ENCODE measurements at places on chromosomes 1 and 21. TPM values are rescaled to one million over a fixed set of nuclear protein-coding genes. Genes with fewer than 3 reads are reported as not detected.

The TFAP2E gene
- under 0.01 TPM for total RNA-seq

The RGS1 gene
- not detected for total RNA-seq

DNA sequence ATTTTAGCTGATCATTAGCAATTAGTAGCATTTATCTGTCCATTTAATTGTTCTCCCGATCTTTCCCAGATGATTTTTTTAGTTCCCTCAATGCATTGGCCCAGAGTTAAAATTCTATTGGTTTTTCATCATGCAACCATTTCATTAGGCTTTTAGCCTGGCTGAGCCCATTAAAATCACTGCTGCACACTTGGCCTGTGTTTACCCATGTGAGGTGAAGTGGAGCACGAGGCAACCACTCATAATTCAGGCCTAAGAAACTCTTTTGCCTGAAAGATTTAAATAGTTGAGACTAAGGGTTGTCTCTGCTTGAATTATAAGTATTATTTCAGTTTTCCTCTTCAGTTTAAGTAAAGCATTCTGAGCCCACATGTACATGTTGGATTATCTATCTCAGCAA lies 889.0 kb upstream of the ADGRL4 start:
- DNase-seq = no peak

DNA sequence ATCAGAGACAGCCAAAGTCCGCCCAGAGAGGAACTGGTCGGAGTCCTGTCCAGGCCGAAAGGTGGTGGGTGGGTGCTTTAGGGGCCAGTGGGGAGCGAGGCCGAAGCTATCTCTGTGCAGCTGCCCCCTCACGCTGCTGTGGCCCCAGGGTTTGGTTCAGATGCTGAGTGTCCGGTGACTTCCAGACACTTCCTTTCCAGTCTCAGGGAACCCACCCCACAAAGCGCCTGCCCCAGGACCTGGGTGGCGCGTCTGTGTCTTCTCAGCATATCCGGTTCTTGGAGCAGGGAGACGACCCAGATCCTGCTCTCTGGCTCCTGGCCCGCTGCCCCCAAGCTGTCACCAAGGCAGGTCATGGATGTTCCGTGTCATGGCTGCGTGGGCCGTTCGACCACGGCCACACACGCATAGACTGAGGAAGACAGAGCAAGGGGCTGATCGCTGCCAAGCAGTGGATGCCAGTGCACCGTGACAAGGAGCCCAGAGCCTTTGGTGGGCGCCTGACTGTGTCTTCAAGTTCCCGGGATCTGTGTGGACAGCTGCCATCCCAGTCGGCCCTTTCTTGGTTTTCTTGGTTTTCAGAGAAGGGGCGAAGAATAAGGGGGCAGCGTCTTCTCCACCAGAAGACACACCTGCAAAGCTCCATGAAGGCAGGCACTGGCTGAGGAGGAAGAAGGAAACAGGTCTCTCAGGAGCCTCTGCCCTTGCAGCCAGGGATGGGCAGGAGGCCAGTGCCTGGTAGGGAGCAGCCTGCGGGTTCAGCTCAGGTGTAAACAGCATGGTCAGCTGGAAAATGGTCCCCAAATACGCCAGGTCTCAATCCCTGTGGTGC lies 22.9 kb upstream of the COL18A1 start:
- DNase-seq = no peak

The KIAA0319L gene
- total RNA-seq = 49.8 TPM

- peak; percentile 82 for DNase-seq
Measured at GRCh38 chr1:14522926-14523241, 75.6 kb upstream of the KAZN start.

- no peak for DNase-seq
Measured at GRCh38 chr1:147719029-147719698, 41.2 kb downstream of the GJA5 start.

DNA sequence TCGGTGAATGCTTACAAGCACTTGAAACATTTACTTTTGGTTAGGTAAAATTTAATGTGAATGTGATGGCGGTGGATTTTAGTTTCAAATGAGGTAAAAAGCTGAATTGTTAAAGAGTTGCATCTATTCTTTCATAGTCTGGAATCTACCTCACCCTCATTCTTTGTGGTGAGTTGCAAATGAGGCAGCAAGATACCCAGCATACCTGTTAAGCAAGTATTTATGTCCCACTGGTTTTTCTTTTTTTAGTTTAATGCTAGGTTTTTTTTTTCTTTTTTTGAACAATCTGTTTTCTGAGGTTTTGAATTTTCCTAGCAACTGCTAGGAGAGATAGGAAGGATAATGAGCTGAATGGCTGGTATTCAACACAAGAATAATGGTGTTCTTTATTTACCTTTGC lies 127.9 kb upstream of the CACYBP start:
- no peak for DNase-seq

DNA sequence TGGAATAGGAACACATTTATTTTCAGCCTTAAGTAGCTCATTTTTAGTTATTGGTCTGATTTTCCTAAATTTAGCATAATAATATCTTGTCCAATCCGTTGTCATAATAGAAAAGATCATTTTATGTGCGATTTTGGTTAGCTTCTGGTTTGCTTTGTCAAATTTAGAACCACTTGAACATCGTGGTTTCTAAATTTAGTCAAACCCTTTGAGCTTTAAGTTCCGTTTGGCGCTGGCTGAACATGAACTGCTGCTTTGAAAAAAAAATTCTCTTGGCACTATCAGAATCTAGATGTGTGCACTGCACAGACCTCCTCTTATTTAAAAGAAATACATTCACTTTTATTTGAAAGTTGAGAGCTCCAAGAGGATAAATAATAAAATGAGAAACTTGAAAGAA lies 370.6 kb downstream of the PTPRC start:
- no peak for DNase-seq

DNA sequence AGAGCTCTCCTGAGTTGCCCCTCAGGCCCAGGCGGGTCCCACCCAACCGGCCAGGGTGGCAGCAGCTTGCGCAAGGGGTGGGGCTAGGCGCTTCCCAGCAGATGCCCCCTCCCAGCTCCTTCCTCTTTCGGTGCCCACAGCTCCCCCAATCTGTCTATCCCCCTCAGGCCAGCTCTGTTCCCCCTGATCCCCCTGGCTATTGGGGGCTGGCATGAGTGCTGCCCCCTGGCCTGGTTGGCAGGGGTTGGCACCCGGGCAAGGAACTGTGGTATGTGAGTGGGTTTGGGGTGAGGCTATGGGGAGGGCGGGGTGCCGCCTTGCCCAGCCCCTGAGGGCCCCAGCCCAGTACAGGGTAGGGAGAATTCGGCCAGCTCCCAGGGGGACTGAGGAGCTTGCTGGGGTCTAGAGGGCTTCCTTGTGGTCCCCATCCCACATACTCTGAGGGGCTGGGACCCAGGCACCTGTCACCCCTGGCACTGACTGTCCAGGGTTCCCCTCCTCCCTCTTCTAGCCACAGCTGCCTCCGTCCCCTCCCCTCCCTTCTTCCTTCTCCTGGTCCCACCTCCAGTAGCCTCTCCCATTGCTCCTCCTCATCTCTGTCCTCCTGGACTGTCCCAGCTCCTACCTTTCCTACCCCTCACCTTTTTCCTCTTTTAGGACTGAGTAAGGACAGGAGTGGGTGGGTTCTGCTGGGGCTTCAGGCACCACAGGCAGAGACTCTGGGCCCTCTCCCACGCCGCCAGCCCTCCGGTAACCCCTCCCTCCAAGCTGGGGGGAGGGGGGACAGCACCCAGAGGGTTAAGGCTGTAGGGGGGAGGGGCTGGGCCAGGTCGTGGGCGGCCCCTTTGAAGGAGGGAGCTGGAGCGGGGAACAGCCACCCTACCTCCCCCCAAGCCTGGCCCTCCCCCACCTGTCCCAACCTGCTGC lies 5.7 kb downstream of the ZBTB7B start:
- no peak for DNase-seq

DNA sequence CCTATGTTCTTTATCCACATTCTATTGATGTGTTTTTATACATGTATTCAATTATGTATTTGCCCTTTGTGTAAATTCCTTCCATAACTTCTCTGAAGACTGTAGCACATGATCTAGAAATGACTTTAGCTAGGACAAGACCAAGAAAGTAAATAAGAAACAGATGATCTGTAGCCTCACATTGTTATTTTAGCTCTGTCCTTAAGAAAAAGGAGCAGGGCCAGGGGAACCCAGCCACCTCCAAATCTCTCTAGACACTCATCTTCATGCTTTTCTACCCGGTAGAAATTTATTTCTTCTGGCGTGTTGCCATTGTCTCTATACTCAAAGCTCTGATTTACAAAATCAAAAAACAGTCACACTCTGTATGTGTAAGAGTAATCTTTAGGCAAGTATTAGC lies 27.1 kb downstream of the CDC7 start:
- no peak for DNase-seq

- peak; percentile 36 for DNase-seq
Measured at GRCh38 chr1:201119206-201120197, 7.3 kb upstream of the CACNA1S start.

The FCMR gene
- not detected for total RNA-seq

The KDF1 gene
- not detected for total RNA-seq

- DNase-seq = peak; percentile 77
Measured at GRCh38 chr1:179369751-179370341, 4.1 kb downstream of the AXDND1 start.

The LCE1D gene
- total RNA-seq = not detected

GRCh38 chr21:22468893-22469292 lies 1470.7 kb downstream of the NCAM2 start:
- no peak for DNase-seq

- no peak for DNase-seq
Measured at GRCh38 chr1:215681041-215681440, 113.9 kb downstream of the KCTD3 start.

- no peak for DNase-seq
Measured at GRCh38 chr1:18641005-18641941, 10.6 kb downstream of the PAX7 start.

The AKR1A1 gene
- total RNA-seq = 122 TPM

The TTC39A gene
- 0.72 TPM for total RNA-seq

GRCh38 chr1:4024811-4025210 lies 124.7 kb upstream of the C1orf174 start:
- no peak for DNase-seq

The RGS16 gene
- 0.28 TPM for total RNA-seq

The COL8A2 gene
- total RNA-seq = 0.54 TPM

The TRAF3IP3 gene
- total RNA-seq = not detected

DNA sequence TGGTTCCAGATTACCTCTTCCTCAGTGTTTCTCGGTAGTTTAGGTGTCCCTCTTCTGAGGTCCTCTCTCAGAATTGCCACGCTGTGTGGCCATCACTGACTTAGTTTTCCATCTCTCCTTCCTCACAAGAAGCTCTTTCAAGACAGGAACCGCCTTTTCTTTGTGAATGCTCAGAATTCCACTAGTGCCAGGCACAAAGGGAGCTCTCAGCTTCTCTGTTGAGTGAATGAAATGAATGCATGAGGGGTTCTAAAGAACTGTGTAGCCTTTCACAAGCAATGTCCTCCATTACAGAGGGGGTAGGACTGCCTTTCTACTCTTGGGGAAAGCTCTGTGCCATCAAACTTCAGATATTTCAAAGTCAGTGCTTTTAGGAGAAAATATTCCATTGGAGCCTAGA lies 546.8 kb downstream of the RWDD3 start:
- DNase-seq = no peak

The FAAH gene
- not detected for total RNA-seq

DNA sequence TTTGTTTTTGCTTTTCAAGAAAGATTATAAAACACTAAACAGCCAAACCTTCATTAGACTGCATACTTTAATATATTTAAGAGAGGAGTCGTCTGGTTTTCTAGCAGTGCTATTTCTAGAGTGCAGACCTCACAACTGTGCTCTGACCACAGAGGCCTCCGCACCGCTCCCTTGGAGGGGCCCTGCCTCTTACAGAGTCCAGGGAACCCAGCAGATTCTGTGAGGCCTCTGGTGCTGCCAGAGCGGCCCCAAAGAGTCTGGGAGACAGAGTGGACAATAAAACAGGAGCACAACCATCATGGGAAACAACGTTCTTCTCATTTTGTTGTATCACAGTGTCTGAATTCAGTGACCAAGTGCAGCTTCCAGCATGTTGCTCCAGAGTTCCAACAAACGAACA lies 5.8 kb downstream of the ATP5PO start:
- DNase-seq = no peak

GRCh38 chr1:94105957-94106529 lies 14.9 kb downstream of the ABCA4 start:
- DNase-seq = peak; percentile 46

The ERICH3 gene
- not detected for total RNA-seq

DNA sequence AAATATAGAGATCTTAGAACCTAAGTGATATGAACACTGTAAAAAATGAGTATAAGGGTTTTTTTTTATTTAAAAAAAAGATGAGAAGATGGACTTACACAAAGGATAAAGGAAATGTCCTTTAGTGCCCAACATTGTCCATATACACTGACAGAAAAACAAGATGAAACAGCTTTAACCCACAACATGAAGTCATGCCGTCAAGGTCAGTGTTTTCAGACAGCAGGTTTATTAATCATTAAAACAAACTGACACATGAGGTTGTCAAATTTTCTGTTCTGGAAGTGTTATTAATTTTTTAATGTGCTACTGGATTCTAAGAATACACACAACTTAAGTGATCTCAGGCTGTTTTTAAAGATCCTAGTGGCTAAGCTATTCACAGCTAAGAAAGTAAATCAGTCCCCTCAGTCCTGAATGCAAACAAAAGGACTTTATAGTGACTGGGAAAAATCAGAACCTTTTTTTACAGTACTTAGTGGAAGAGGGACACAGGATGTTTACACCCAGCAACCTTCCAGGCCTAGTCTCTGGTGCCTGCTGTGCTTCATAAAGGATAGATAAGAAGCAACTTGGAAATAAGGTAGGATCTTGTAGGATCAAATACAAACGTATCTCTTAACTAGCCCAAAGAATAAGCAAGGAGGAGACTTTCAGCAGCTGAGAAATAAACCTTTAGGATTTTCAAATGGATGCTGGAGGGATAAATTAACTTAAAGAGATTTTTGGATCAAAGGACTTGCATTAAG lies 21.9 kb upstream of the PKN2 start:
- DNase-seq = no peak

The ZNF648 gene
- total RNA-seq = not detected

The RUNX3 gene
- total RNA-seq = not detected

DNA sequence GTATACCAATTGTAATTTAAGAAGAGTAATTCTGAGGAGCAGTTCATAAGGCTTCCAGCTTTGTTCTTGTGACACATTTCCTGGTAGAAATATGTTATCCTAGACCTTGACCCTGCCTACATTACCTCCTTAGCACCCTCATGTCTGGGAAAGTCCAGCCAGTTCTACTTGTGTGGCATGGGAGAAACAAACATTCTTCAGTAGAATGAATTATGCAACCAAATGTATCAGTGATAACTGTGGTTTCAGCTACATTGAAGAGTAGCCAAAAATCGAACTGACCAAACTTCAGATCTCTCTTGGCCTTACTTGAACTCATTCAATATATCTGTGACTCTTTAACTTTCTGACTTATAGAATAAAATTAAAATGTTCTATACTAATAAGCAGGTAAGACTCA lies 308.1 kb upstream of the LYPLAL1 start:
- peak; percentile 47 for DNase-seq

DNA sequence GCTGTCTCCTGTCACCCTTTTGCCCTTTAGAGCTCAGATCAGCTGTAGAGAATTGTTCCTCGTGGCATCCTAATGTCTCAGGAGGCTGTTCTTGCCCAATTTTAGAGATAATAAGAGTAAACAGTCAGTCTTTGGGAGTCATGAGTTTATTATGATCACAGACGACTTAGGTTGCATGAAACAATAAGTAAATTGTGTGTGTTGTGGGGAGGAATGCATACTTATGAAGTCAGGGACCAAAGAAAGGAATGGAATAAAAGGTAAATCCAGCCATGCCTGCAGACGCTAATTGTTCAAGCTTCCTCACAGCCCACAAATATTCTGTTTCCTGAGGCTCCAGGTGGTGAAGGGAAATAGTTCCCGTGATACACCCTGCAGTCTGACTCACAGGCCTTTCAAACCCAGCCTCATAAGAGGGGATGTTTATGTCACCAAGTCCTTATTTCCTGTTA lies 897 bp downstream of the EPHX4 start:
- peak; percentile 72 for DNase-seq

- no peak for DNase-seq
Measured at GRCh38 chr1:195773931-195774330, 834.3 kb downstream of the KCNT2 start.

The MMEL1 gene
- under 0.01 TPM for total RNA-seq
